ENCODE measurements at places on chromosomes 6 and 20.

GRCh38 chr6:154673919-154674318 is 59.3 kb upstream of the SCAF8 start:
- DNase-seq, result no peak

DNA sequence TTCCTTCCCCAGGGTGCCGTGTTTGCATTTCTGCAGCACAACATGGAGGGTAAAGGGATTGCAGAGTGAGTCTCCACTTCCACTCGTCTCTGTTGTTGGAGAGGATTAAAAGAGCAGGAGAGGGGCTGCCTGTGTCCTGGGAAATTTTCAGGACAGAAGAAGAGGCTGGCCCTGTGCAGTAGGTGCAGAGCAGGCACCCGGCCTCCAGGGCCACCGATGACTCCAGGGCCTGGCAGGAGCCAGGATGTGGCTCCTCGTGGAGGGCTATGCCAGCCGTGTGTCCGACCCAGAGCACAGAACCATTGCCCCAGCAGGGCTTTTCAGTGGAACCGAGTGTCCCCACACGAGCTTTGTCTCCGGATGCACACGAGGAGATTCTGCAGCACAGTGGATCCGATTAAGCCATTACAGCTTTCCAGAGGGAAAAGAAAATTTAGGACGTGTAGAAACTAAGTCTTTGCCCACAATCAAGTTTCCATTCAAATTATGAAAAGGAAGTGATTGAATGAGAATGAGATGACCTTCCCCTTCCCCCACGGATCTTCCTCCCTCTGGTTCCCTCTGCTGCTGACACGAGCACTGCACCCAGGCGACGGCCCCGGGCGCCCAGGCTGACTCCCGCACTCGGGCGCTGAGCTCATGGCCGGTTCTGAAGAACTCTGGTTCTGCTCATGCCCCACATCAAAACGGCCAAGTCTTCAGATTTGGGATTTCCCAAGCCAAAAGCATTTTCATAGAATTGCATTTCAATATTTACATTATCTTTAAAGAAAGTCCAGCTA is 43.1 kb upstream of the UNC93A start:
- no peak for DNase-seq

DNA sequence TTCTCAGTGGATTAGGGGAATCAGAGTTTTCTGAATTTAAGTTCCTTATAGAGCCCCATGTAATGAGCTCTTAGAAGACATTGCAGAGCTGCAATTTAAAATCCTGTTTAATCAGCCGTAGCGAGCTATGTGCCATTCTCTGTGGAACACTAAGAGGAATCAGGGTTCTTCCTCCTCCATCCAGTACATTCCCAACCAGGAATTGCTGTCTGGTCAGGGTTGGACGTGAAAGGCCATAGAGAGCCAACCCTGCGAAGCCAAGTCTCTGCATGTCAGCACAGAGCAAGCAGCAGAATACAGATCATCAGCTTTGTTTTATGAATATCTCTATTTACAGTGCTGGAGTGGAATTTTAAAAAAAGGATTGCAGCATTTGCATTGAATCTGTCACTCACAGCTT is 366.0 kb downstream of the LAMA2 start:
- no peak for DNase-seq

DNA sequence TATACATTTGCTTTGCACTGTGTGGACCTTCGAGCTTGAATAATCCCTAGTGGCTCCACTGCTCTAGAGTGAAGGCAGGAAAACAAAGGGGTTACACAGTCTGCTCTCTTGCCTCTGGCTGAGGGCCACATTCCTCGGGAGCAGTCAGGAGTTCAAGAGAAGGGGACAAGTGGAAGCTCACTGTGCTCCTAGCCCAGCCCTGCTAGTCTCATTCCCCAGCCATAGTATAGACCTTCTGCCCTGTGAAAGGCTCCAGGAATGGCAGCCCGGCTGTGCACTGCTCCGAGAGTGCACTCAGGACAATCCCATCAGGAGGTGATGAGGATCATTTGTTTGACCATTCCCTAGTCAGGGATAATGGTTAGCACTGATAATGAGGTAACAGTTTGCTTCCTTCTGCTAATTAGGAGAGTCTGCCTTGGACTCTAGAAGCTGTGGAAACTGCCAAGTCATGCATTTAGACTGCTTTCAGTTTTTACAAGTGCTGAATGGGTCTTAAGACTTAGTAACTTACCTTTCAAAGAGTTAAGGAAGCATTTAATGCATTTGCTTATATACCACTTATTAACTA is 8.5 kb downstream of the IYD start:
- DNase-seq, result no peak

GRCh38 chr6:88679841-88680240 is 283.6 kb downstream of the RNGTT start:
- DNase-seq, result no peak

DNA sequence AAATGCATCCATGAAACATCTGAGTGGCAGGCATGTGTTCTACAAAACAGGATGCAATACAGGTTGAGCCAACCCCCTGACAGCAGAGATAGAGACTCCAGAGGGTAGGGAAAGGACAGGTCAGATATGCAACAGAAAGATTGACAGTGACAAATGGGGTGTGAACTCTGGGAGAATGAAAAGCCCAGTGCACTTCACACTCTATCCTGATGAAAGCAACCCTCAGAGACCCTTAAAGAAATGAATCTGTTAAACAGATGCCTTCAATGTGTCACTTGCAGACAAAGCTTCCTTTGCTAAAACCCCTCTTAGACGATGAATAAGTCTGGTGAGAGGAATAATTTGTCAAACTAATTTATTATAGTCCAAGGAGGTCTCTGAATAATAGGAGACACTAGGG is 89.9 kb downstream of the RFPL4B start:
- no peak for DNase-seq

GRCh38 chr20:11727708-11728107 is 190.0 kb upstream of the BTBD3 start:
- no peak for DNase-seq

DNA sequence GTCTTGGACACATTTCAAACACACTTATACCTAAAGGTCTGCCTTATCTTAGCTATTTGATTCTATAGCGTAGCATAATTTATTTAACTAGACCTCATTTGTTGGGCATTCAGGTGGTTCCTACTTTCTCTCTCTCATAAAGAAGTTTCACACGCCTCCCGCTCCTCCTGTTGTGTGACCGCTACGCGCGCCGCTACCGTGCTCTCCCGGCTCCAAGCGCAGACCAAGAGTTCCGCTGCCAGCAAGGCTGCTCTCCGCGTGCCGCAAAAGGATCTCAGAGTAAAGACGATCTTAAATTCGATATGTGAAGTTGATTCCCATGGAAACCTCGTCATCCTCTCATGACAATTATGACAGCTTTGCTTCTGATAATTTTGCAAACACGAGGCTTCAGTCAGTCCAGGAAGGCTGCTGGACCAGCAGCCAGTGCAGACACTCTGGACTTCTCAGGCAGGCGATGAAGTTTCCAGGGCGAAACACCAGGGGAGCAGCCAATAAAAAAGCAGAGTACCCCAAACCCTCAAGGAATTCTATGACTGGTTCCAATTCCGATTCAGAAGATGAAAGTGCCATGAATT is 20.4 kb downstream of the PRSS16 start:
- DNase-seq, result no peak

- DNase-seq, result no peak
Observed at GRCh38 chr6:75374961-75375400, 90.4 kb upstream of the TMEM30A start.

DNA sequence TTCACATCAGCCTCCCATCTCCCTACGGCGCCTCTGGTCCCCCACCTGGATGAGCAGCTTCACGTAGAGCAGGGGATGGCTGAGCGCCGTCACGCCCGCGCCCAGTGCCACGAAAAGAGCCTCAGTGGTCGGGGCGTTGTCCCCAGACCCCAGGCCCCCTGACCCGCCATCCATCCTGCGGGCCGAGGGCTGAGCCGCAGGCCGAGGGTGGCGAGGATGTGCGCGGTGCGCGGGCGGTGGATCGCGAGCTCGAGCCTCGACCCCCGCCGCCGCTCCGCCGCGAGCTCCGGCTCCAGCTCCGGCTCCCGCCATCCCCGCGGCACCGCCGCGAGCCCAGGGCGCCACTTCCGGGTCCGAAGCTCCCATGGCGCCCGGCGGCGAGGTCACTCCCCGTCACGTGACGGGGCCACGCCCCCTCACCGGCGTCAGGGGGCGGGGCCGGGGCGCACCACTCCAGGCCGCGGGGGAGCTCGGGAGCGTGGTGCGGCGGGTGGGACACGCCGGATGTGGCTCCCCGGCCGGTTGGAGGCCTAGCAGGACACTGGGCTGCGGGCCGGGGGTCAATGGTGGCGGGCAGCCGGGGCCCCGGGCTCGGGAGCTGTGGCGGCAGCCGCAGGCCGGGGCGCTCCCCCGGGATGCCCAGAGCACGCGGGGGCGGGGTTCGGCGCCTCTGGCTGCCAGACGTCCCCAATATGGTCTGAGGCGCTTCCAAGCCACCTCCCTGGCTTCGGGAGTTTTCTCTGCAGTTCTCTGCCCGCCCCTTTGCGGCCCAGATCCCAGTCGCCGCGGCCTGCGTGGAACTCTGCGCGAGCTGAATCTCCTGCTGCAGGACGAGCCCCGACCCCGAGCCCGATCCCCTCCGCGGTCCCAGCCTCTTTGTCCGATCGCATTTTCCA is at the start of gene MTCH1:
TSS of gene MTCH1 (minus strand) at position 389 of the 896 bp plus-strand sequence. CDS start at position 366, 23 bp downstream.
- DNase-seq, result peak; percentile 85

GRCh38 chr20:23629542-23630391 is 8.0 kb downstream of the CST3 start:
- DNase-seq, result no peak

- no peak for DNase-seq
Observed at GRCh38 chr20:3213226-3213625, 3.9 kb downstream of the ITPA start.

- no peak for DNase-seq
Observed at GRCh38 chr6:44253307-44254101, 3.8 kb downstream of the SLC35B2 start.

GRCh38 chr20:34825530-34826362 is at the start of gene NCOA6:
TSS of gene NCOA6 (minus strand) at chr20:34825651. CDS start at chr20:34782355, 43,296 bp downstream.
- peak; percentile 77 for DNase-seq

- no peak for DNase-seq
Observed at GRCh38 chr20:32443386-32443974, 85.3 kb downstream of the ASXL1 start.

GRCh38 chr20:51094221-51094620 is 71.3 kb upstream of the KCNG1 start:
- no peak for DNase-seq

GRCh38 chr20:10253780-10254179 is 35.1 kb downstream of the SNAP25 start:
- DNase-seq, result no peak

DNA sequence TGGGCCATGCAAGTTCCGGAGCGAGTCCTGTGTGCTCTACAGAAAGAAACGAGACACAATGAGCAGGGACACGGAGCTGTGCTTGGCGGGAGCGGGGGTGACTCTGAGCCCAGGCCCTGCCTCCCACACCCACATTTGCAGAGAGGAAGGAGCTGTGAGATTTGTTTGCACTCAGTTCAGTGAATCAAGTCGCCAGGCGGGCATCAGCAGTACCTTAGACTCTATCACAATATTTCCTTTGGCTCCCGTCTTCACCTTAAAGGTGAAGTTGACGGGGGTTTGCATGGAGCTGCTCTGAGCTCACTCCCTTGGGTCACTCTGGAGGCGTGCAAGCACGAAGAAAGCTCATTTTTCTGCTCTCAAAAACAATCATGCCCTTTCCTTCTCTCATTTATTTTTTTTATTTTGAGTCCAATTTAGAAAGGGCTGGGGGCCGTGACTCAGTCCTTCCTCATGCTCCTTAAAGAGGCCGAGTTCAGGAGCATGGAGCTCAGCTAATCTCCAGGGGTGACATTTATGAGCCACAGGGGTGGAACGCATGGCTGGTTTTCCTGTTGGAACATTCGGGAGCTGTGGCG is 188.2 kb downstream of the NFATC2 start:
- DNase-seq, result no peak

DNA sequence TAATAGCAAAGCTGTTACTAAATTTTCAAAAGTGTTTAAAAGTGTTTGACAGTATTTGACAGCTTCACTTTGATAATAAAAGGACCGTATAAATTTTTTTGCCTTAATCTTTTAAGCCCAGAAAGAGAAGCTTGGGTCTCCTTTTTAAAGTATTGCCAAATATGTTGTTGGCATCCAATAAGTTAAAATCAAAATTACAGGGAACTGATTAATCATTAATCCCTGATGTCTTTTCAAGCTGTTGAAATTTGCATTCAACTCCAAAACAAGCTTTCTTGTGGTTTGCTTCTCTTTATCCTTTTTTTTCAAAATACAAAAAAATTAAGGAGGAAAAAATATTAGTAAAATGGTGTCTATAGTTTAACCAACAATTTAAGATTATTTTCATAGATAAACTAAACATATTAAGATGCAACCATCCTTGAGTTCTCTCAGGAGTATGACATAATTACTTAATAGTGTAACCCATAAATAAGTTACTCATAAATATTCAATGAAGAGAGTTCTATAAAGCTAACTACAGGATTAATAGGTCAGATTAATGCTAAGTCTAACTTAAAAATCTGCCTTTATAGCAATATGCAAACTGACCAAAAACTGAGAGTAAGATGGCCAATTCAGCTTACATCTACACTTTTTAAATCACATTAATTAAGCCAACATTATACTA is 27.0 kb upstream of the CALHM6 start:
- DNase-seq, result no peak

All from activated effector memory CD4-positive, alpha-beta T cell treated with Interleukin-2 at 50 U/mL for 16 hours (primary cell).